ENCODE measurements at places on chromosomes 2 and 18.

DNA sequence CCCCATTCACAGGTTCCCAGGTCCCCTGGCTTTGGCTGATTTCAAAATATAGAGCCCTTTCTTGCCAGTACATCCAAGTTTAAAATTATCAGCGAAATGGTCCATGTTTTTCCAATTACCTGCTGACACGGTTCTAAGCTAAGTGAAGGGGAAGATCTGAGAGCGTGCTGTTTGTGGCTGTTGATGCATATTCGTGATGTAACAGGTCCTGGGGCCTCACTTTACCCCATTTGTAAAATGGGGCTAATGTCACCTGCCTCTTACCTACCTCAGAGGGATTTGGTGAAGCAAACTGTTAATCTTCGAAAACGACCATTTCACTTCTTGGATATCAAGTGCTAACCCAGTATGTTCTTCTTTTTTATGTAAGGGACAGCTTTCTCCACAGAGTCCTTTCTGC, 33.0 kb downstream of the SLC1A4 start:
- DNase-seq, result no peak

GRCh38 chr2:120682654-120683053, 53.0 kb upstream of the GLI2 start:
- no peak for DNase-seq

DNA sequence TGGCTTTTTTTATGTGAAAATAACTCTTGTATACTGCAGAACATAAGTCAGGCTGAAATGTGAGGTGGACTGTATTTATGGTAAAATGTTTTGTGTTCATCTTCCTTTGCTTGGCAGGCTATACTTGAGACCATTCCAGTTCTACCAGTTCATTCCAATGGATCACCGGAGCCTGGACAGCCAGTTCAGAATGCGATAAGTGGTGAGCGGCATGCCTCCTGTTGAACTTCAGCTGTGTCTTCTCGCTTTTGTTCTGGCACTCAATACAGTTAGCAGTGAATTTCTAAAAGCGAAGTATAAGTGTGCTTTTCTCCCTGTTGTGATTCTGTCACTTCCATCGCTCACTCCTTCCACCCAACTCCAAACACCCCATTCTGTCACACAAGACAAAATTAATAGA, 138.5 kb downstream of the ARHGAP28 start:
- DNase-seq, result no peak

DNA sequence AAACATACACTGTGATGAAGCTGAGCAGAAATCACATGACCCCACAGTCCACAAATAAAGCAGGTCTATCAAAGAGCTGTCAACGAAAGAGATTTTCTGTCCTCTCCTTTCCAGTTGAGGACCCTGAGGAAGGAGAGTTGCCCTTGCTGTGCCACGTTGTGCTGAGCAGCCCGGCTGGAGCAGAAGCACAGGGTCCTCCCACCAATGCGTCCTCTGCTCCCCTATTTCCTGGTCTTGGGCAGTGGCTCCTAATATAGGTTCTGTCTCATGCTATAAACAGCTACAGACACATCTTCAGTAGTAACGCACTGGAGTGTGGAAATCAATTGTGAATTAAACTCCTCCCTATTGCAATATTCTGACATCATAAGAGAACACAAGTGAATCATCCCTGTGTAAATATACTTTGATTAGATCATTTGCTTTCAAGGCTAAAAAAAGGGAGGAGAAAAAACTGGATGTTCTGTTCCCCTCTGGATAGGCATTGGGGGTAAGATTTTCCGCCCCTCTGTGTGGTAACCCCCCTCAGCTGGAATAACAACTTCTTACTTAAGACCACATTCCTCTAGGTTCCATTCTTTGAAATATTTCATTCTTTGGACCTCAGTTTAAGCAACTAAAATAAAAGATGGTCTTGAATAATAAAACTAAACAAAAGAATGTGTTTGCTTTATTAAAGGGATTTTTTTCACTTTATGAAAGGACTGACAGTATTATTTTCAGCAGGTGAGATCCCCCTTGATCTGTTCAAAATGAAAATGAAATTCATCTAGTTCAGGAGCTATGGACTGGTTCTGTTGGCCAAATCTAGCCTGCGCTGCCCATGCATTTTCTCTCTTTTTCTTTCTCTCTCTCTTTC, 8.3 kb upstream of the RHOB start:
- DNase-seq, result peak; percentile 88

- no peak for DNase-seq
These were observed 10.1 kb downstream of the METAP1D start for GRCh38 chr2:172009823-172010222.

GRCh38 chr2:43676322-43677050, at the start of gene C1GALT1C1L:
Gene C1GALT1C1L, minus strand, starts transcription at chr2:43676429. Its CDS starts 107 bp downstream, at chr2:43676322.
- DNase-seq, result peak; percentile 77

- DNase-seq, result no peak
These were observed 460.2 kb downstream of the LRATD1 start for GRCh38 chr2:15092691-15093090.
